ENCODE measurements at places on chromosomes 7 and 10.

- no peak for DNase-seq
Measured at GRCh38 chr7:44796034-44796503, 412 bp upstream of the PPIA start.

DNA sequence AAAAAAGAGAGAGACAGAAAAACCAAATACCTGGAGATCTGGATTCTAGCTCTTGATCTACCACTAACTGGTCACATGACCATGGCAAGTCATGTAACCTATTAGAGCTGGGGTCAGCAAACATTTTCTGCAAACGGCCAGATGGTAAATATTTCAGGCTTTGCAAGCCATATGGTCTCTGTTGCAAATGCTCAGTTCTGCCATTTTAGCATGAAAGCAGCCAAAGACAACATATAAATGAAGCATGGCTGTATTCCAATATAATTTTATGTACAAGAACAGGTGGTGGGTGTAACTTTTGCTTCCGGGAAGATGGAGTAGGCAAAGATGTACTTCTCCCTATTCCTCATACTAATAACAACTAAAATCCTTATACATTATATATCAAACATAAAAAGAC lies 6.7 kb downstream of the FRA10AC1 start:
- no peak for DNase-seq

DNA sequence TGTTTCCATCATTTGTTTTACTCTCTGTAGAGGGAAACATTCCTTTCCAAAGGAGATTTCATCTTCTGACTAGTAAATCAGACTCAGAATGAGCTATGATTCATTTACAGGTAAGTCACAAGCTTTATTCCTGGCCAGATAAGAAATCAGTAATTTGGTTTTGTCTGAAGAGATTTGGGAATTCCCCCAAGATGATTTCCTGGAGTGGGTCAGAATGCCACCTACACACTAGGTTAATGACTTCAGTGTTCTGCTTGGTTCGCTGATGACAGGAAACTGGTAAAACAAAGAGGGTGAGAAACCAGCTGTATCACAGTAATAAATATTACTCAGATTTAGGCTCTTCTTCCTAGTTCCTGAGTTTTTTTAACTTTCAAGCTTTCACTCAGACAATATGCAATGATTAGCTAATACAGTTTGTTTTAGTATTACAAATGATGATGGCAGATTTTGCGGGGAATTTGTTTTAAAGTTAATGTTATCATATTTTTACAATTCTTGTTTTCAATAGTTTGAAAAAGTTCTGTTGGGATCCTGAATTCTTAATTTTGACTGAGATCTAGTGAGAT lies 8.3 kb upstream of the ASZ1 start:
- no peak for DNase-seq

GRCh38 chr10:73881221-73881919 lies 7.0 kb upstream of the CAMK2G start:
- DNase-seq, result no peak

DNA sequence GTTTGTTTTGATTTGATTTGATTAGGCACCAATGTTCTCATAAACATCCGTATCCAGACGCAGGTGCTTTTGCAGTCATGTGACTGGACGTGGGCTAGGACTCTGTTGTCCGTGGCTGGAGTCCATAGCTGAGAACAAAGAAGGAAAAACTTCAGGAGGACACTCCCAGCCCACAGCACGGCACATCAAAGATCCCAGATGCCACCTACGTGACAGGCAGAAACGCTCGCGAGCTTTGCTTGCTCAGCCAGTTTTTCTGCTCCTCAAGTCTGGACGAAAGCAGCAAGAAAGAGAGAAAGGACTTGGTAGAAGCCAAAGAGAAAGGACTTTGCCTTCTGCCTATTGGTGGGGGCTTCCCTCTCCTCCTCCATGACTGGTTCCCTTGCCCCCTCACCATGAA lies 6.9 kb upstream of the ZKSCAN1 start:
- DNase-seq, result no peak

DNA sequence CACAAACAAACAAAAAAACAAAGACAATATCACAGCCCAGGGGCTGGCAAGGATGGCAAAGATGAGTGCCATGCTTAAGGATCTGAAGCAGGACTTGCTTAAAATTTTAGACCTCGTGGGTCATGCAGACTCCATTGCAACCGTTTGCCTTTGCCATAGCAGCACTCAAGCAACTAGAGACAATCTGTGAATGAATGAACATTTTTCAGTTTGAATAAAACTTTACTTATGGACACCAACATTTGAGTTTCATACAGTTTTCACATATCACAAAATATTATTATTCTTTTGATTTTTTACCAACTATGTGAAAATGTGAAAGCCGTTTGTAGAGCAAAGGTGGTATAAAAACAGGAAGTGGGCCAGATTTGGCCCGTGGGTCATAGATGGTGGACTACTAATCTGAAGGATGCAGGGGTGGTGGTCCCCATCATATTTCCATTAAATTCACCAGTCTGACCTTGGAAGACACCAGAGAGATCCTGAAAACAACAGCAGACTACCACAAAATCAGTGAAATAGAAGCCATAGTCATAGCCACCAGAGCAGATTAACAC lies 8.3 kb upstream of the RBM17 start:
- DNase-seq, result no peak

DNA sequence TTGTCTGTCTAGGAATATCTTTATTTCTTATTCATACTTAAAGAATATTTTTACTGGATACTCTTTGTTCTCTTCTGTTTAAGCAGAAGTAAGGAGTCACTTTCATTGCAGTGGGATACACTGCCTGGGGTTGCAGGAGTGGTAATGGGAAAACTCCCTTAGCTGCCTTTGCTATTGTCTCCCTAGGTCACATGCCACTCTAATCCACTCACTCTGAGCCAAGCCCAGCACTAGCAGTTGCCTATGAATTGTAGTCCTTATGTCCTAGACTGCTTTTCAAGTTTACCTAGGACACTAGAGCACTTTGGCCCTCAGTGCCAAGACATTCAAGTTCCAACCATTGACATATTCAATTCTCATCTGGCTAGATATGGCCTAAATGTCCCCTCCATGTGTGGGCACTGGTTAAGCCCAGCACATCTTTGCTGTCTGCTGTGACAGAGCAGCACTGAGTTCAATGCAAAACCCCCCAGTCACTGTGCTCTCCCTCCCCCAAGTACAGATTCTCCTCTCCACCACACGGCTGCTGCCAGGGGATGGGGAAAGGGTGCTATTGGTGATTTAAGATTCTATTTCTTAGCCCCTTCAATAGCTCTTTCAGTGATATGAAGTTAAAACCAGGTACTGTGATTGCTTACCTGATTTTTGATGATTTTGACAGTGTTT lies 991.7 kb upstream of the KCND2 start:
- DNase-seq, result no peak

DNA sequence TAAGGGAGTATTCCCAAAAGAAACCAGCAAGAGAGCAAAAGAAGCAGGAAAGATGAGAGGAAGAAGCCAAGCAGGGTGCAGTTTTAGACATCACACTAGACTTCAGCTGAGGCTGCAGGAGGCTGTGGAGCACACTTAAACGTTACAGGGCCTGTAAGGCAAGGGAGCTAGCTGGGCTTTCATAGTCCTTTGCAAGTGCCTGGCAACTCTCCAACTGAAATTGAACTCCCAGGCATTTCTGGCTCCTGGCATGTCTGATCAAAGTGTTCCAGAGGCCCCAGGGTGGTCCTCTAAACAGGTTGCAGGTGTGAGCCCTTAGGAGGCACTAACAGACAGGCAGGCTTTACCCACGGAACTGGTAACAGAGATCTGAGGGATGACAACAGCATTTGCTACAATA lies 750.2 kb downstream of the XPNPEP1 start:
- no peak for DNase-seq

GRCh38 chr10:22454634-22455033 lies 109.3 kb downstream of the SPAG6 start:
- DNase-seq, result no peak

GRCh38 chr7:40680657-40681056 lies 545.9 kb downstream of the SUGCT start:
- DNase-seq, result no peak

DNA sequence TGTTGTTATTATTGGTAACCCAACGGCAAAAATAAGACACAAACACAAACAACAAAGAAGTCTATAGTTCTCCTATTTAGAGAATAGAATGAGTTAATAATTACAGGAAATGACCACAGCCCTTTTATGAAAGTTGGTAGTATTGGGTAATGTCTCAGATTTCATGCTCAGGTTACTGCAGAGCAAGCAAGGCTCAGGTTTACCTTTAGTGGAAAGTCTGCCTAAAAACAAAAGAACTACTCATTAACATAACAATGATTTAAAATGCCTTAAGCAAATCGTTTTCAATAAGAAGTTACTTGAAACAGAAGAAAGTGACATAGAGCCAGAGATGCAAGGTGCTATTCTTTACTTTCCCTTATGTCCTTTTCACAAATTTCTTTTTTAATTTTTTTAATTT lies 441.2 kb downstream of the PLXDC2 start:
- no peak for DNase-seq

DNA sequence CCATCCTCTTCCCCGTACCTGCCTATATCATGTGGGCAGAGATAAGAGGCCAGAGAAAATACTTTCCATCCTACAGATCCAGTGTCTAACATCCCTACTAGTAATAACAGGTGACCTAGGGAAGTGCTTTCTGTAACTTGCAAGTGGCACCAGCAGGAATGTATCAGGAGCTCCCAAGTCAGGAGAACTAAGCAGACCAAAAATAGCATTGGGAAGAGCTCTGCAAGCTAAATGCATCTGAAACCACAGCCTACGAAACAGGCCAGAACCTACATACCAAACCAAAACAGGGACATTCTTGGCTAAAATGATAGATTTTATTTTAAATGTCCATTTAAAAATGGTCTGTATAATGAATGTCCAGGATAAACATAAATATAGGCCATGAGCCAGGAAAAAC lies 680.8 kb downstream of the PHTF2 start:
- DNase-seq, result peak; percentile 43

DNA sequence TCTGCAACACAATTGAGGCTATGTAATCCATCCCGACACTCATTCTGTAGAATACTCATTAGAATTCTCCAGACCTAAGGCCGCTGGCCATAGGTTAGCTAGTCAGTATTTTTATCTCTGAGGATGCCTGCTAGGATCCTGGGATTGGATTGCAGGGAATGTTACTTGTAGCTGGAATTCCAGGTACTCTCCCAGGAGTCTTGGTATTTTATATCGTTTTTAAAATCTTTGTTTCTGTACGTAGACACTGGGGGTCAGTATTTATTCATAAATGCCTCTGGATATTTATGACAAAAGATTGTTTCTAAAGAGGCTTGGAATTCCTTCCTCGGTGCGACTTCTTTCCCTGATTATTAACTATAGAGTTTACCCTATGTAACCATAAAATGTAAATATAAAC lies 40.1 kb downstream of the BPGM start:
- DNase-seq, result peak; percentile 55

DNA sequence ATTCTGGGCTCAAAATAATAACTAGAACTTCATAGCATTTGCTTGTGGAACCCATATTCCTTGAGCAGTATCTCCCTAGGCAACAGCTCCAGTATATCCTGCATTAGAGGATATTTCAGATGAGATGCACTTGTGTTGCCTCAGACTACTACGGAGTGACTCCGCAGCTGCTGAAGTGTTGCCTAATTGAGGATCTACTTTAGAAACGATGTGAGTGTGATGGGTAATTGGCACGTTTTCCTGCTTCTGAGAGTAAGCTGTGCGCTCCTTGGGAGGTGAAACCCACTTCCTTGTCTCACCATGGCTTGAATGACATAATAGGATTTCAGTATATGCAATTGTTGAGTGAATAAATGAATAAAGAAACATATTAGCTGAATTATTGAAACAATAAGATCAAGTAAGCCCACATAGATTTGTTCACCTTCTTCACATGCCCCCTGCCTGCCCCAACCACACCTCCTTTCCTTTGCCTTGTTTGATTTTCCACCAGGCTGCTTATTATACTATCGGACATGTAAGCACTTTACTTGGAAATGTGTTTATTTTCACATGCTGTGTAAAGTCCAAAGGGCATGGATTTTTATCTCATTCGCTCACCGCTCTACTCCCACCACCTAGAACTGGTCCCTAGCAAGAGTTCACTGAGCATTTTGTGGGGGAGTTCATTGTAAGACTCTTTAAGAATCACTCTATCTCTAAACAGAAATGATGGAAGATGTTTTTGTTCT lies 303.8 kb downstream of the KCNMA1 start:
- DNase-seq, result peak; percentile 39

- peak; percentile 33 for DNase-seq
Measured at GRCh38 chr7:116315293-116315692, 105.0 kb downstream of the TES start.

GRCh38 chr7:54544527-54545240 lies 2.5 kb downstream of the VSTM2A start:
- no peak for DNase-seq

DNA sequence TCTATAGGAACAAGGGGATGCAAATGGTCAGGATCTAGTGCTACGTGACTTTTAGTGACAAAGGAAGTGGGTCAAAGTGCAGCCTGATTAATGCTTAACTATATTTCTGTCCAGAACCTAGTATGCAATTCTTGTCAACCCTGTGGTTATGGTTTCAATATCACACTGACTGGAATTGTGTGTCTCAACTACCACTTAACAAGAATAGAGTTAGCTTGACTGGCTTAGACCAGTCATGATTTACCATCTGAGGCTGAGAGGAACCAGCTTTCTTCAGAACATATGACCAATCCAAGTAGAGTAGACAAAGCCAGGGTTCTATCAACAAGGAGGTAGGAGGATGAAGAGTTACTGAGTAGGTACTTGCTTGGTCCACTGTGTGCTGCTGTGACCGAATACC lies 54.4 kb downstream of the MYPN start:
- no peak for DNase-seq

GRCh38 chr7:154364170-154364569 lies 312.0 kb downstream of the DPP6 start:
- no peak for DNase-seq

DNA sequence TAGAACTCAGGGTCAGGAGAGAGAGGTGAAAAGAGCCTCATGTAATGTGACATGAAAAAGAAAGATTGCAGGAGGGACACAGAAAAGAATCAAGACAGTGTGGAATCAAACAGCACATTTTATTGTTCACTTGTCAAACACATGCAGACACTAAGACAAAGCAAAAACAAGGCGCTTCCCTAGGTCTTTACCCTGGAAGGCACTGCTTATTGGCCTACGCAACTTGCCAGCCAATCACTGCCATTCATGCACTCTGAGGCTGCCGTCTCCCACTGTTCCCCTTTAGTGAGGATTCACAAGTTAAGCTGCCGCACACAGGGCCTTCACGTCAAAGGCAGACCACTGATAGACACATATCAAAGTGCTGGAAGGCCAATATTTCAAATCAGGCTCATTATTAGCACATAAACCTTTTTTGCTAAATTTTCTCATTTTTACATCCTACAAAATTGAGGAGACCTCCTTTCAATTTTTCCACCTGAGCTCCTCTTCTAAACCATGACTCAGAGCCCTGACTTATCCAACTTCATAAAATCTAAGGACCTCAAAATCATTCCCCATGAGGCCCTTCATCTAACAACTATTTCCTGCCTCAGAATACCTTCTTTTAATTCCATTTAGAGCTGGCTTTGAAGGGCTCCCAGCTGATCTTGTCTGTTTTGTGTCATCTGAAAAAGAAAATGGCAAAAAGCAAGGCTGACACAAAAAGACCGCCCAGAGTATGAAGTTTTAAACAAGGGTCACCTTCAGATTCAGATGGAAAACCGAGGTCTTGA lies 149.4 kb downstream of the CHCHD3 start:
- DNase-seq, result no peak

GRCh38 chr7:2529161-2530070 lies 9.8 kb downstream of the LFNG start:
- DNase-seq, result no peak
